ENCODE measurements at places on chromosomes 13 and 19.

GRCh38 chr19:1076951-1077350, 10.0 kb downstream of the ARHGAP45 start:
- peak; percentile 92 for DNase-seq

- DNase-seq = no peak
Measured at GRCh38 chr13:25847145-25847544, 204.7 kb downstream of the SHISA2 start.

DNA sequence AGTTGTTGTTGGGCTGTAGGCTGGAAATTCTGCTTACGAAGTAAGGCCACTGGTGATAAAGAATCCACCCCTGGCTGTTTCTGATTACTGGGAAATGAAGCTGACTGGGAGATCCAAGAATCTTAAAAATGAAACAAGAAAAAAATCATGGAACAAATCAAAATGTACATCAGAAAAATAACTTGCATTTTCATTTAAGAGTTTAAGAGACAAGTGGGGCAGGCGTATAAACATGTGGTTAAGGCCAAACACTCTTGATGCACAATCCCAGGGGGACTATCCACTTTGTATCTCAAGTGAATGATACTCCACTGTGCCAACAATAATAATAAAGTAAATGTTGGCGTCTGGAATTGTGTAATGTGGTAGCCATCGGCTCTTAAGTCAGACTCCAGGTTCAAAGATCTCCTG, 24.6 kb downstream of the ZMYM5 start:
- DNase-seq = no peak

DNA sequence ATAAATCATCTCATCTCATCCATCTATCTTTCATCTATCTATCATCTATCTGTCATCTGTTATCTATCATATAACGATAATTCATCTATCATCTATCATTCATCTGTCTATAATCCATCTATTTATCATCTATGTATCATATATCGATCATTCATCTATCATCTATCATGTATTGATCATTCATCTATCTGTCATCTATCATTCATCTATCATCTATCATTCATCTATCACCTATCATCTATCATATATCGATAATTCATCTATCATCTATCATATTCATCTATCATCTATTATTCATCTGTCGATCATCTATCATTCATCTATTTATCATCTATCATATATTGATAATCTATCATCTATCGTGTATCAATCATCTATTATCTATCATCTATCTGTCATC, 100.4 kb upstream of the ZNF492 start:
- DNase-seq = no peak

DNA sequence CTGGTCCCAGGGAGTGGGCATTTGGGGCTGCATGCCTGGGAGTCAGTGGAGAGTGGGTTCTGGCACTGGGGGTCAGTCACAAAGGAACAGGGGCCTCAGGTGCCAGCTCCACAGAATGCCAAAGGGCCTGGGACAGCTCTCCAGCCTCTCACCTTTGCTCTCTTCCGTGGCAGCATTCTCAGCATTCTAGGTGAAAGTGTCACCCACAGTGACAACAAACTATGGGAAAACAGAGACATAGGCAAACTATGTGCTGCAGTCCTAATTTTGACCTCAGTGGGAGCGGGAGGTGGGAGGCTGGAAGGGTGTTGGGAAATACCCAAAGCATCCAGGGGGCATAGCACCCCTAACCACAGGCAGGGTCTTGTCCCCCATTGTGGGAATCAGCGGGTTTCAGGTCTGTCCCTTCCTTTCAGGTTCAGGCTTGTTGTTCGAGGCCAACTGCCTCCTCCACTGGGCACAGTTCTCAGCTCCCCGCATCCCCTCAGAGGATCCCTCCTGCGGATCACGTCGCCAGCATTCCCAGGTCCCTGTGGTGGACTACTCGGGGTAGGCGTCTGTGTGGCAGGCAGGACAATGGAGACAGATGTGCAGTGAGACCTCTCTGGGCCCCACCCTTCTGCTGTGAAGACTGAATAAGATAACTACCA, 52.4 kb downstream of the TSHZ3 start:
- DNase-seq = peak; percentile 32

DNA sequence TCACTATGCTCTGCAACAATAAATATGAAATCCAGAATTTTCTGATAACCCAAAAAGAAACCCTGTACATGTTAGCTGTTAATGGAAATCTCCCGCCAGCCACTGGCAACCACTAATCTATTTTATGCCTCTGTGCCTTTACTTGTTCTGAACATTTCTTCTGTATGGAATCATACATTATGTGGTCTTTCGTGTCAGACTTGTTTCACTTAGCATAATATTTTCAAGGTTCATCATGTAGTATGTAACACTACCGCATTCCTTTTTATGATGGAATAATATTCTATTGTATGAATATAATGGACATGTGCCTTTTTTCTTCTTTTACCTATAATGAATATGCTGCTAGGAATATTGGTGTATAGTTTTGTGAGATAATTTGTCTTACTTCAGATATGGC, 1123.3 kb downstream of the EFNB2 start:
- no peak for DNase-seq

GRCh38 chr19:57934820-57935665, at the start of gene ZNF418:
TSS of gene ZNF418 (minus strand) at chr19:57935402. CDS start at chr19:57933822, 1,580 bp downstream.
- peak; percentile 65 for DNase-seq

GRCh38 chr13:66673401-66673800, 556.7 kb downstream of the PCDH9 start:
- DNase-seq = no peak

Measured in natural killer cell treated with Interleukin-12 subunit alpha and Interleukin-12 subunit beta and Interleukin-15 and Interleukin-18, amount 100 ng/mL, for 72 hours (primary cell).